ENCODE measurements at places on chromosomes 1 and 21. TPM values are rescaled to one million over a fixed set of nuclear protein-coding genes. Genes with fewer than 3 reads are reported as not detected.

- no peak for DNase-seq
Observed at GRCh38 chr21:28654406-28654805, 338.3 kb downstream of the LTN1 start.

SPATA45 gene
- total RNA-seq, result not detected

DNA sequence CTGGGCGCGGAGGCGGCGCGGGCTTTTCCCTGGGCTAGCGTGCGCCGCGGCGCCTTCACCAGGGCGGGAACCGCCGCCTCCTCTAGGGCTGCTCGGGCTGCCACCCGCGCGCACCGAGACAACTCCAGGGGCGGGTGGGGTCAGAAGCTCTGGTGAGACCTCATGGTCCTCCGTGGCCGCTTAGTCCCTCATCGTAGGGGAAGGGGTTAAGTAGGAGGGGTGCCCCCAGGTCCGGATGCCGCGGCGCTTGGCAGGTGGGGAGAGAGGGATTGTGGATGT is 559 bp downstream of the SERTAD4 start:
- DNase-seq, result no peak

DNA sequence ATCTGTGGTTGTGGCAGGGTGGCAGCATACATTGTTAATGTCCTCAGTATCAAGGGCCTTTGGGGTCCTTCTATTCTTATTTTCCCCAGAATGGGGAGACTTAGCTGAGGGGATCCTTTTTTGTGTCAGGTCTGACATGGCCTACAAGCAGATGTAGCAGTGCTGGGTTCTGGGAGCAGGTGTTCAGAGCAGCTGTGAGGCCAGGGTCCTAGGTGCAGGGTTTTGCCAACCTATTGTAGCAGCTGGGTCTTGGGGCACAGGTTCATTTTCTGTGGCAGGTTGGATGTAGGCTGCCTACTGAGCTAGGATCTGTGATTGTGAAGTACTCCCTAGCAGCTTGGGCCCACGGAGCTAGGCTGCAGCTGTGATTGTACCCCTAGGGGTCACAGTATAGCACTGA is 60.1 kb downstream of the DIPK1A start:
- DNase-seq, result no peak

GRCh38 chr1:94806441-94806871 is 13.7 kb upstream of the SLC44A3 start:
- no peak for DNase-seq

SOX13 gene
- 43.6 TPM for total RNA-seq

DNA sequence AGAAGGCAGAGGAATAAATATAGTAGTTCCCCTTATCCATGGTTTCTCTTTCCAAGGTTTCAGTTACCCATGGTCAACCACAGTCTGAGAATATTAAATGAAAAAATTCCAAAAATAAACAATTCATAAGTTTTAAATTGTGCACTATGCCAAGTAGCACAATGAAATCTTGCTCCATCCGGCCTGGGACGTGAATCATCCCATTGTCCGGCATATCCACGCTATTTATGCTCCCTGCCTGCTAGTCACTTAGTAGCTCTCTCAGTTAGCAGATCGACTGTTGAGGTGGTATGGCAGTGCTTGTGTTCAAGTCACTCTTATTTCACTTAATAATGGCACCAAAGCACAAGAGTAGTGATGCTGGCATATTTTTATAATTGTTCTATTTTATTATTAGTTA is 58.6 kb upstream of the ARHGAP29 start:
- DNase-seq, result no peak

PTPRC gene
- 30.8 TPM for total RNA-seq

TNFAIP8L2 gene
- total RNA-seq, result 3.0 TPM

DNA sequence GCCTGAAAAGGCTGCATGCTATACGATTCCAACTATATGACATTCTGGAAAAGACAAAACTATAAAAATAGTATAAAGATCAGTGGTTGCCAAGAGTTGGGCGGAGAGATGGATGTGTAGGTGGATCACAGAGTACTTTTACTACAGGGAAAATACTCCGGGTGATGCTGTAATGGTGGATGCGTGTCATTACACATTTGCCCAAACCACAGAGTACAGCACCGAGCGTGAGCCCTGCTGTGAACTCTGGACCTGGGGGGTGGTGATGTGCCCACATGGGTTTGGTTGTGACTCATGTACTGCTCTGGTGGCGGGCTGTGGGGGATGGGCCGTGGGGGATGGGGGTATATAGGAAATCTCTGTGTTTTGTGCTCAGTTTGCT is 162.7 kb upstream of the COL6A1 start:
- DNase-seq, result no peak

- DNase-seq, result no peak
Observed at GRCh38 chr1:235851939-235852338, 14.8 kb downstream of the LYST start.

XCL1 gene
- not detected for total RNA-seq

GRCh38 chr1:15354580-15354965 is 55.1 kb upstream of the EFHD2 start:
- DNase-seq, result no peak

MYBPH gene
- total RNA-seq, result not detected

OR10J1 gene
- not detected for total RNA-seq

DNA sequence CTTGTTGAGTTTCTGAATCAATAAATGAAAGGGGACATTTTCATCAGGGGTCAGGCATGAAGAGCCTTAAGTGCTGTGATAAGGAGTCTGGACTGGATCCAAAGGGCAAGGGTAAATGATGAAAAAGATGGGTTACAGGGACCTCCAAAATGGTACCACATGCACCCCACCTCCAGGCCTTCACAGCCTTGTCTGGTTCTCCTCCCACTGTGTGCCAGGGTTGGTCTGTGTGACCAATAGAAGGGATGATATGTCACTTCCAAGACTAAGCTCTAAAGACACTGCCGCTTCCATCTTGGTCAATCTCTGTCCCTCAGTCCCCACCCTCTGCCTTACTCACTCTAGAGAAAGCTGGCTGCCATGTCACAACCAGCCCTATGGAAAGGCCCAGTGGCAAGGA is 140.6 kb downstream of the ZNF281 start:
- DNase-seq, result no peak

- peak; percentile 92 for DNase-seq
Observed at GRCh38 chr1:87331365-87332241, 2.9 kb downstream of the LMO4 start.

GRCh38 chr1:179793281-179793680 is 50.2 kb downstream of the FAM163A start:
- DNase-seq, result no peak

TRABD2B gene
- 10.5 TPM for total RNA-seq

DNA sequence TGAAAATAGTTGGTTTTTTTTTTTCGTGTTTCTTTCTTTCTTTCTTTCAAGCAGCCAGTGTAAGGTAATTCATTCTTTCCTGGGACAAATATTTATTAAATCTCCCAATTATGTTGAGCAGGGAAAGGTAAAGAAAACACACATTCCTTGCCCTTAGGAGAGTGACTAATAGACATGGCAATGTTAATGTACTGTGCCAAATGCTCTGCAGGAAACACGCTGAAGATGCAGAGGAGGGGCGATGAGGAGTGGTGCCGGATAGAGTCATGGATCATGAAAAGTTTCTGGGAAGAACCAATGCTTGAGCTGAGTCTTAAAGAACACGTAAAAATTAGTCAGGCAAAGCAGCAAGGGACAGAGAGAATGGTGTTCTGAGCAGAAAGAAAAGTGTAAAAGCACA is 199.2 kb downstream of the DNM3 start:
- DNase-seq, result no peak
